ENCODE measurements at places on chromosomes 3 and 15.

DNA sequence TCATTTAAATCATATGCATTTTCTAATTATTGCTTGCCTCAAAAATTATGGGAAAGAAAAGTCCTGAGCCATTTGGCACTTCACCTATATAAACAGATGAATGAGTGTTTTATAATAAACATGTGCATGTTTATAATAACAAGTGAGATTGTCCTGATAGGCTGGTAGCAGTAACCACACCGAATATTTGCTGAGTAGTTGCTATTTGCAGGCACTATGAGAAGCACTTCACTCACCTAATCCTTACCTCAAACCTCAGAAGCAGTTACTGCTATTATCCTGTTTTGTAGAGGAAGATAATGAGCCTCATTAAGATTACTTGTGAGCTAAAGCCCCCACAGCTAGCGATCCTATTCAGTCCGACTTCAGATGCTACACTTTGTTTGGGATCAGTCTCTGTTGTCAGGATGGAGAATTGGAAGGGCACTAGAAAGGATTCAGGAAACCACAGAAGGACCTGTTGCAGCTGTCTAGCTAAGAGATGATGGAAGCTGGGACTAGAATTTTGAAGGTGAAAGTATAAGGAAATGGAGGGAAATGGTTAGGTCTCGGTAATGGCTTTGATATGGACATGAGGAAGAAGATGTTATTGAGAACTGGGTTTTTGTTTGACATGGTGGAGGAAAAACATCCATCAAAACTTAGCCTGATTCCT lies 28.4 kb upstream of the MAGI1 start:
- no peak for DNase-seq

DNA sequence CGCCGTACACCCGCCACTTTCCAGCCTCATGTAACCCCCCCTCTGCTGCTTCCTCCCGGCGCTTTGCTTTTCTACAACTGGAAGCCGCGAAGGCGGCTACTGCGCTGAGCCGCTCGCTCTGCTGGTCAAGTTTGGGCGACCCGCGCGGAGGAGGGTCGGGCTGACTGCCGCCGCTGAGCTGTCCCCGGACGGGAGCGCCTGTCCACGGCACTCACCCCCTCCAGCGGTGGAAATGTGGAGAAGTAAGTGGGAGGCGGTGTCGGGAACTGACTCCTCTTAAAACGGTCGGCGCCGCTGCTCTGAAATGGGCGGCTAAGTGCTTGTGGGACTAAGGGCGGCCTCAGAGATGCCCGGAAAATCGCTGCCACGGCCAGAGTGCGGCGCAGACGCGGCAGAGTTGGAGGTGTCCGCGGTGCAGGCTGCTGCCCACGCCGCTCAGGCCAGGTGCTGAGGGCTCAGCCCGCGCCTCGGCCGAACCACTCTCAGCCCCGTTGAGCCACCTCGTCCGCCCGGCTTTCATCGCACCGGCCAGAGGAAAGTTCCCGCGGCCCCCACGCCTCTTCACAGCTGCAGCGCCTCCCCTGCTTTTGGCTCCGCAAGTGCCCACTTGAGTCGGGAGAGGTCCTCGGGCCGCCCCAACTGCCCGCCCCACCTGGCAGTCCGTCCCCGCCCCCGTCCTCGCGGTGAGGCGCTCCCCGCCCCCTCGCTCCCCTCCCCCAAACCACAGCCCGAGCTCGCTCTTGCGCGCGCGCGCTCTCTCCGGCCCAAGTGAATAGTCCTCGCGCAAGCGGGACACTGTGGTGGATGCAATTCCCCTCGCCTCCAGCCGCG lies at the start of gene EPHA6:
Gene EPHA6 (plus strand): TSS at position 775 of the 831 bp plus-strand sequence.
- DNase-seq, result peak; percentile 83

DNA sequence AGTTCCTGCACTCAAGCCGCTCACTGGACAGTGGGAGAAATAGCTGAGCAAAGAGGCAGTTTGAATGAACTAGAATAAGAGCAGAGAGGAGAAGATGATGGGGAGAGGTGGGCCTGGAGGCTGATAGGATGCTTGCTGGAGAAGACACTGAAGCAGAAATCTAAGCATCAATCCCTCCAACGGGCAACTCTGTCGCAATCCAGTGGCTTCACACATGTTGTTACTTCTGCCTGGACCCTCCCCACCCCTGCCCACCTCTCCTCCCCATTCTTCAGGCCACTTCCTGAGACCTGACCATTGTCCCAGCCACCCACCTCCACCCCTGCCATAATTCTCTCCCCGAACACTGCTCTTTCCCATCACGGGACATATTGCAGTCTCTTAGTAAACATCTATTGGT lies 76.0 kb downstream of the SRGAP3 start:
- no peak for DNase-seq

DNA sequence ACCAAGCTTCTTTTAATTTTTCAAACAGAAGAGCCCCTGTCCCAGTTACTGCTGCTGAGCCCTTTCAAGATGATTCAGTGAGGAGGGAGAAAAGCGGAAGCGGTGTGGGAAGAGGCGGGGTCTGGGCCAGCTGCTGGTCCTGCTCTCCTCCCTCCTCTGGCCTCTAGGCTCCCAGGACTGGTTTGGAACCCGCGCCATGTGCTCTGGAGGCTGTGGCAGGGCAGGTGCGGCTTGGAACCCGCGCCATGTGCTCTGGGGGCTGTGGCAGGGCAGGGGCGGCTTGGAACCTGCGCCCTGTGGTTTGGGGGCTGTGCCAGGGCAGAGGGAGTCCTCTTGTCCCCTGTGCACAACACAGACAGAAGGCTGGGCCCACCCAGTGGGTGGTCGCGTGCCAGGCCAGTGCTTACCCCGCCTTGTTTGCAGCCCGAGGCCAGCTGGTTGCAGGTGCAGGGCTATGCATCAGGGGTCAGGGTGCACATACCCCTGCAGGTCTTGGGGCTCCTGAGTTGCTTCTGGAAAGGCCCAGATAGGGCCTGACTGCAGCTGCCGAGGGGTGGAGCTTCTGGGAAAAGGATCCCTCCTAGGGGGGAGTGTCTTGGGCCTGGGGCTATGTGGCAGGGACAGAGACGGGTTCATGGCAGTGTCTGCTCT lies 12.2 kb downstream of the ALG1L2 start:
- DNase-seq, result no peak

GRCh38 chr3:195110647-195111318 lies 160.2 kb downstream of the XXYLT1 start:
- no peak for DNase-seq

DNA sequence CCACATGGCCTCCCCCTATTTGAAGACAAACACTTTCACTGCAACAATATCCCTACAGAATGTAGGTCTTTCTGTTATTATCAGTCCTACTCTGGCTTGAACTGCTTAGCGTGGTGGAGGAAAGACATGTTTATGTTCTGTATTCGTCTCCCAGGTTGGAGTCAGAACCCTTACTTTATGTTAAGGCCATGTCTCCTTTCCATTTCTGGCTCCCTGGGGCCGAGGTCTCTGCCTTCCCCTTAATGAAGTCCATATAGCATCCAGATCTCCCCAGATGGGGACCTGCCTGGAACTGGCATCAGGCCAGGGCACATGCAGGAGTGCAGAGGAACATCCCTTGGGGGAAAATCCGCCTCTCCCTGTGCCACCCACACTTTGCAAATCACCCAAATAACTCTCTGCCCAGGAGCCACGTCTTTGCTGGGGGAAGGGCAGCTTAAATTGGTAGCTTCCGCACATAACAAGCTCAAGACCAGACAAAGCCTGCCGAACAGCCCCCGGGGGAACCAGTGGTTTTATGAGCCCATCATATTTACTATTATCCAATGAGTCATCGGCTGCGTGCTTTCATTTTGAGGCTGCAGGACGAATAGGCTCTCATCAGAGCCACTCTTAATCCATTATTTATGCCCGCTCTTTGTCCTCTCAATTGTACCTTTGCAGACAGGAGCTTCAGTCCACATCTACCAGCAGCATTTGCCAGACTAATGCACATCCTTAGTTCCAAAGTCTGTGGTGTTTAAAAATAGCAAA lies 237.0 kb downstream of the UACA start:
- peak; percentile 87 for DNase-seq

DNA sequence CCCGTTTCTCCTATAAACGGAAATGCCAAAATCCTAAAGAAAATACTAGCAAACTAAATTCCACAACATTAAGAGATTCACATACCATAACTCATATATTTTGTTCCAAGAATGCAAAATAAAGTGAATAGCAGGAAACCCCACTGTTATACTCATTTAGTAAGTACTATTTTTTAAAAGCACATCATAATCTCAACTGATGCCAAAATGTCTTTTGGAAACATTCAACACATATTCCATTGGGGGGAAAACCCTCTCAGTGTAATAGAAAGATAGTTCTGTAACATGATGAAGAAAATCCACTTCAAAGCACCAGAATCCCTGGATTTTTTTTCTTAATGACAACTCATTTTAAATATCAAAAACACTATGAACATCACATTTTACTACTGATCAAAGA lies 93.0 kb upstream of the EIF1B start:
- DNase-seq, result no peak

DNA sequence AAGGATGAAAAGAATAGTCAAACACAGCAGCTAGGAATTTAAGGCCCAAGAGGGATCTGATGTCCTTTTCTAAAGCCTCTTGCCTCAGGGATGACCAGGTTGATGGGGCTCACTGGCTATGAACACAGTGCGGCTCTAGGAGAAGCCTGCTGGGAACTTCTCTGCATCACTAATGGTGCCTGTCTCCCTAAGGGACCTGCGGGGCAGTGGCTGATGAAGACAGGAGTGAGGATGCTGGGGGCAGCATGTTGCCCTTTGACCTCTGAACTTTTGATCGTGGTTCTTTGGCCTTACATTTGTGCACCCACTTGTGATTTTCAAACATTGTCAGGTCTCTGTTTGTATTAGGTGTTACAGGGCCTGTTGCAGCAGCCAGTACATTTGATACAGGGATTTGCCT lies 64.9 kb upstream of the KLHL25 start:
- no peak for DNase-seq

- DNase-seq, result no peak
Observed at GRCh38 chr3:45988804-45989203, 6.8 kb downstream of the FYCO1 start.

GRCh38 chr3:183378951-183379350 lies 49.5 kb downstream of the MCF2L2 start:
- no peak for DNase-seq

DNA sequence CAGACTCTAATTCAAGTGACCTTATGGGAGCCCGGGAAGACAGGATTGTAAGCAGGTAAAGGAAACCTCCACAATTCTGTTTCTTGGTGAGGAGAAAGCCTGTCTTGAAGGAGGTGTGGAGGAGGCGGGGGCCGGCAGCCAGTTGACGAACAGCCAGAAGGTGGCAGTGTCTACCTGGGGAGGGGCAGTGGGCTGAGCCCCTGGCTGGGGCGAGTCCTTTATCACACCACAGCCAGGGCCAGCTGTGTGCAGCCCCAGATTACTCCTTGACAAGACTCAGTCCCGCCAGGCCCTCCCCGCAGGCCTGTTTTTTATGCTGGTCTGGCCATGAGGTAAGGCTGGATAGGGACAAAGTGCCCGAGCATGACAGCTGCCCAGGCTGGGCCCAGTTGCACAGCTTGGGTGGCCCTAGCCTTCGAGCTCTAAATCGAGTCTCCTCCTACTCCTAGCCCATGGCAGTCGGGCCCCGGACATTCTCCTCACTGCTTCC lies 40.9 kb upstream of the IDH2 start:
- DNase-seq, result no peak

DNA sequence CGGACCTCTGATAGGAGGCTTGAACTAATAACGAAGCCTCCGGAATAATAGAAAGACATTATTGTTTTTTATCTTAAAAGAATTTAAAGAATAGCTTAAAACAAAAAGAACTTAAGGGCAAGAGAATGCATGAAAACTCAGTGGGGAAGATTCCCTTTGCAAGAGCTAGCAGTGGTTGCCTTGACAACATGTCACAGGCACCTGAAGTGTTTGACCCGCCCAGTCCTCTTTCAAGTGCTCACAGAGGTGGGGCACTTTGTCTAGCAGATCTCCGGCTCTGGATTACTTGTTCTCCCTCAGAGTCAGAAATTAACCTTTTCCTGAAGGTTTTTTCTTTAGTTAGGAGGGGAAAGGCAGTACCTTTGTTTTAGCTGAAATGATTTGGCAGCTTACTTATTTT lies 37.8 kb downstream of the LARS2 start:
- no peak for DNase-seq

- no peak for DNase-seq
Observed at GRCh38 chr3:152879790-152880174, 44.9 kb downstream of the P2RY1 start.

DNA sequence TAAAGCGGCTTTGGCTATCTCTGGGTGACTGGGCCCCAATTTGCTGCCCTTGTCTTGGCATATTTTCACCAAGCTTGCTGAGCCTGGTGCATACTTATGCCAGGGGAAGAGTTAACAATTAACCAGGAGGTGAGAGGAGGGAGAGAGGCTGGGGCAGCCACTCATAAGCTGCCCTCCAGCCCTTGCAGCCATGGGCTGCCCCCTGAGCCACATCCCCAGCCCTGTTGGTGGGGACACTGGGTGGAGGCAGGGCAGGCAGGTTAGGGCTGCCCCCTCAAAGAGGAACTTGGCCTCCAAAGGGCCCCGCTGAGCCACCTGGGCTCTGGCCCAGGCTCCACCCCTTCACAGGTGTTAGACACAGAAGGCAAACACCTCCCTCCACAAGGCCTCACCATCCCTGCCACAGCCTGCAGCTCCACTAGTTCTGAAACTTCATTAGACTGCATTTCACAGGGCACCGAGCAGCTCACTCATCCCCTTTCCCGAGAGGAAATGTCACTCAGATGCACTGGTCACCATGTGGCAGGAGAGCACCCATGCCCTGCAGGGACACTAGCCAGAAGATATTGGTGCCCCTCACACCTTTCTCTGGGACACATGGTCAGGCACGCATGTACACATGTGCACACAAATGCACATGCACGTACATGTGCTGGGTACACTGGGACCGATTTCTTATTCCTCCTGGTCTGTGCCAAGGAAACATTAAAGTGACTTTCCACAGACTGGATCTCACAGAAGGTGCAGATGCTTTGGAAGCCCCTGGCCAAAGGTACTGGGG lies 20.2 kb downstream of the AMOTL2 start:
- DNase-seq, result no peak

- DNase-seq, result no peak
Observed at GRCh38 chr3:185715091-185715490, 109.8 kb downstream of the IGF2BP2 start.

Data from vagina (tissue), 2 donors.